ENCODE measurements at places on chromosomes 7 and 10.

DNA sequence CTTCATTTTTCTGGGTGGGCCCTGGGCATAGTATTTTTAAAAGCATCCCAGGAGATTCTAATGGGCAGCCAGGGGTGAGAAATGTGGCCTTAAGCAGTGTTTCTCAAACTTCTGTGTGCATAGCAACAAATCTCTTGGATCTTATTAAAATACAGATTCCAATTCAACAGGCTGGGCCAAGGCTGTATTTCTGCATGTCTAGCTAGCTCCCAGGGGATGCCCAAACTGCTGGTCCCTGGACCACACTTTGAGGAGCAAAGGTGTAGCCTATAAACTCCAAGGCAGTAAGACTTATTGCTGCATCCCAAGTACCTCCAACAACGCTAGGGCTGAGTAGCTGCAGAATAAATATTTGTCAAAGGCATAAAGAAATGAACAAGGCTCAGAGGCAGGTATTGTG is 292.9 kb upstream of the ZMIZ1 start:
- DNase-seq = no peak

DNA sequence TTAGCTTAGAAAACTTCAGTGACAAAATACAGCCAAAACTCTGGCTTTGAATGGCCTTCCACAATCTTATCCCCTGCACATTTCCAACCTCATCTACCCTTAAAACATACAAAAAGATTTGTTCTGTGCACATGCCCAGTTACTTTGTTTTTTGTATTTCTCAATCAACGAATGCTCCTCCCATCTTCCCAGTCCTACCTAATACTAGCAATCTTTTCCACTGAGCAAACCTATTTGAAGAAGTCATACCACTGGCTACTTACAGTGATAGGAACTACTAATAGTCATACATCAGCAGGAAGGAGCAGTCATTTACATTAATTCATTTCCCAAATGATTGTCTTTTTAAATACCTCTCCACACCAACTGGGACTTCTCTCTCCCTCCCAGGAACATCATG is 2.5 kb downstream of the USP54 start:
- DNase-seq = no peak

DNA sequence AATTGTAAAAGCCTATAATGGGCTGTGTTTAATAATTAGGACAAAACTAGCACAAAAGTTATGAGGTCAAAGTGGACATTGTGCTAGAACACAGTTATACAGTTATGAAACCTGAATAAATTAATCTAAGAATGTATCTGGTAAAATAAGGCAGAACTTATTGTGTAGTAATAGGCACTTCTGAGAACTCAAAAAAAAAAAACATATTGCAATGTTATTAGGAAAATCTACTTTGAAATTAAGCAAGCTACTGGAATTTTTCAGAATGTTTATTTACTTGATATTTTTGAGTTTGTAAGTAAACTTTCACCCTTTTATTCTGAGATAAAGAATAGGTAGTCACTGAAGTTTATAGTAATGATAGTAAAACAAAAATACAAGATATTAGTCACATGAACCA is 135.8 kb upstream of the ABCB5 start:
- DNase-seq = no peak

GRCh38 chr7:135910393-135911036 is 66.6 kb downstream of the MTPN start:
- no peak for DNase-seq
